NCI-H748 treated with DMSO at 0.1 percent for 48 hours (cell line): ENCODE measurements at places on chromosomes 16 and 17.

DNA sequence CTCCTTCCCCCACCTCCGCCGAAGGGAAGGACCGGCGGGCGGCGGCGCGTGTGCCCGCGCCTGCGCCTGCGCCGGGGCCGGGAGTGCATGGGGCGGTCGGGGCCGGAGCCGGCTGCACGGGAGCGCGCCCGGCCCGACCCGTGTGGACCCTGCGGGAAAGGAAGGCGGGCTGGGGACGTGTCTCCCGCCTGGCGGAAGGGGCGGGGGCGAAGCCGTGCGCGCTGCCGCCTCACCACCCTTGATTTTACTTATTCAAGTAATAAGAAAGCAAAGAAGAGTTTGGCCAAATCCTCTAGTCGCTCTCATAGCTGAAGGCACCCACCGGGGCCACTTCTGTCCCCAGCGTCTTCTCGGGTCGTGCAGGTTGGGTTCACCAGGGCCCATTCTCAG, 596 bp upstream of the PFN1 start:
- peak; percentile 89 for DNase-seq

DNA sequence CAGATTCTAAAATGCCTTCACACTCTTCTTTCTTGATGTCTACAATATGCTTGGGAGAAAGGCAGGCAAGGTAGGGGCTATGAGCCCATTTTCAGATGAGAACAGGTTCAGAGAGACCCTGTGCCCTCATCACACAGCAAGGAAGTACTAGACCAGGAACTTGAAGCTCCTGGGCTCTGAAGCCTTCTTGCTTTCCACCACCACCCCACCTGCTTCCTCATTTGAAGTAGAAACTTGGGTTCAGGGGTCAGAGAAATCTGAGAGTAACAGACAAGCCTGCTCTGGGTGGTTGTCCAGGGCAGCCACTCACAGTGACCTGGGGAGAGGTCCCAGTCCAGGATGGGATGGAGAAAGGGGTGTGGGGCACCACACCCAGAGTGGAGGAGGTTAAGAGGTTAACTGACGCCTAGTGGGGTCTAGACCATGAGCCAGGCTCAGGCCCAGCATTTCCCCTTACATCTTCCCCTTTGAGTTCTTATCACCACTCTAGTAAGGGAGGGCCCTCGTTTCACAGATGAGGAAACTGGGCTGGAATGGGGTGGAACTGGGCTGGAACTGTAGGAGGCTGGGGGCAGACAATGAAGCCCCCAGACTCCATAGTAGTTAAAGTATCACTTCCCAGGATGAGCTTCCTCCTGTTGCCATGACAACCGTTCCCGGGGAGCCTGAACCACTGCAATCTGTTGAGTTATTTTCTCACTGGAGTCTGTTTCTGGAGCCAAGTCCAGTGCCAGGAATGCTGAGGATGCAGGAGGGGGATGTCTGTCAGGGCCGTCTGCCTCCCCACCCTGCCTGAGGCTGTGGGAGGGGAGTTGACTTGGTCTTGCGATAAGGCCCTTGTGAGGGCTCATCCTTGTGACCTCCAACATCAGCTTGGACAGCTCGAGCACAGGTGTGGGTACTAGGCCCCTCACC, 16.2 kb upstream of the PHF12 start:
- no peak for DNase-seq

DNA sequence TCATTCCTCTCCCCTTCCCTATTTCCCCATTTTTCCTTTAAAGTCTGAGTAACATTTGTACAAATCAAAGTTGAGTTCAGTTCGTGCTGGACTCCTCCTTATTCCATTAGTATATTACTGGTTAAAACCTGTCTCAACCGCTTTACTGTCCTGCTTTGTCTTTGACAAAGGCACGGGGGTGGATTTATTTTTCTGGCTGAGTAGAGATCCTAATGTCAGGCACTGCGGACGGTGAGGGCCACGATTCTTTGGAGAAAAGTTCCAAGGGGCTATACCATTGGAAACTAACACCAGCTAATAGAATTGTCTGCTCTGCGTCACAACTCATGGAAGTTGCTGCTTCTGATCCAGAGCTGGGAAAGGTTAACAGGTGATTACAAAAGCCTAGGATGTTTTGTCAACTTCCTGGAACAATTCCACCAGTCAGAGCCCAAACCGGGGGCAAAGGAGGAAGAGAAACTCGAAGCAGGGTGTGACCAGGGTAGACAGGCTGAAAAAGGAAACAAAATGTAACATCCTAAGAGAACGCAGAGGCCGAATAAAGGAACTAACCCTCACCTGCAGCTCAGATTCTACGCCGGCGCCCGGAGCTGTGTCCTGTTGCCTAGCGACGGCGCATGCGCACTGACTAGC, 12.4 kb downstream of the TAT start:
- DNase-seq, result peak; percentile 48

- no peak for DNase-seq
Measured at GRCh38 chr16:67661886-67662652, 1.3 kb downstream of the PARD6A start.

DNA sequence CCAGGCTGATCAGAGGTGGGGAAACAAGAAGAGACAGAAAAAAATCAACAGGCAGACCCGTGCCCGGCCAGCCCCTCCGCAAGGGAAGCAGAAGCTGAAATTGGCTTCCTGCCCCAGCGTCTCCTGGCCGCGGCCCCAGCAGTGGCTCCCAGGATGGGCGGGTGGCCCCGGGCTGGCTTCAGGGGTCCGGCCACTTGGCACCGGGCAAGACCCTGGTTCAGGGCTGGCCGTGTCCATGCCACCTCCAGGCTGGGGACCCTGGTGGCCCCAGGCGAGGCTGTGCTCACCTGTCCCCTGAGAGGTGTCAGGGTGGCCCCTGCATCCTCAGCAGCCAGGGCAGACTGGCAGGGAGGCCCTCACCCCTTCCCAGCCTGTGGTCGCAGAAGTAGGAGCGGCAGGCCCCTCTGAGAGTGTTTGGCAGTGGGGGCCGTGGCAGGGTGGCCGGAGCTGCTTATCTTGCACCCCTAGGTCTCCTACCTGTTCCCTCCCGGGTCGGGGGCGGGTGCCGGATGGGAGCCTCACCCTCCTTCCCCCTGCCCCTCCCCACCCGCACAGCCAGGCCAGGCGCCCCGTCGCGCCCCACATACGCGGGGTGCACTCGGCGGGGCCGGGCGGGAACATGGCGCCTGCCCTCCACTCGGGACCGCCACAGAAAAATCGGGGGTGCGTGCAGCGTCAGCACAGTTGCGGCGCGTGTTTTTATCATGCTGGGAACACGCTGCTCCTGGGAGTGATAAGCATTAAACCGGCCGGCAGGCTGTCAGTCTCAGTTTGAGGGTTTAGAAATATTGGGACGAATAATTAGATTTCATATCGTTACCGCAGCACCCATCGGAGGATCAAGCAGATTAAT, 46.7 kb upstream of the ZC3H18 start:
- DNase-seq, result no peak

DNA sequence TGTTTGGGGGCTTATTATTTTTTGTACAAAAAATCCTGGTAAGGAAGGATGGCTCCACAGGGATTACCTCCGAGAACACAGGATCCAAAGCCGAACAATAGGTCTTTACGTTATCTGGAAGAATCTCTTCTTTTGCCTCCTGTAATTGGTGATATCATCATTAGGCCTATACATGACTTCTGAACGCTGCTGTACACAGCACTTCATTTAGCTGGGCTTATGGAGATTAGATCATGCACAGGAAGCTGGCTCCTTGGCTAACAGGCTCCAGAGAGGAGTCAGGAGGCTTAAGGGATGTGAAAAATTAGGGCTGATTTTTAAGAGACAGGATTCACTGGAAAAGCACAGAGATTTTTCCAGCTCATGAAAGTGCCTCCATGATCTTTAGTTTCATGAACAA, 54.7 kb downstream of the TANGO6 start:
- DNase-seq, result no peak

GRCh38 chr17:39084558-39084957, 66.9 kb downstream of the PLXDC1 start:
- no peak for DNase-seq

DNA sequence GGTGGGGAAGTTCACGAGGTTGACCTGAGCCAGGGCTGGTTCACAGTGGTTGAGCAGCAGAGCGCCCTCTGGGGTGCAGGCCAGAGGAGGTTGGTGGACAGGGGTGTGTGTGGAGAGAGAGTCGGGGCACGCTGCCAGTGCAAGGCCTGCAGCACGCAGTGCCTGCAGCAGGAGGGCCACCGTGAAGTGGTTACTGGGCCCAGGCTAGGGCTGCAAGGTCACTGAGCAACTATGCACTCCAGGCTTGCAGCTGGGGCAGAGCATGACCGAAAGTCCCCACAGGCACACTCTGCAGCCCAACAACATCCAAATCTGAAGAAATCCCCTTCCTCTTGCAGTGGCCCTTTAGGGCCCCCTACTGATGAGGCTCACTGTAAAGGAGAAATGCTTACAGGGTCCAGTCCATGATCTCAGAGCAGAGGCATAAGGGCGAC, 89.1 kb upstream of the NOL11 start:
- DNase-seq, result no peak

DNA sequence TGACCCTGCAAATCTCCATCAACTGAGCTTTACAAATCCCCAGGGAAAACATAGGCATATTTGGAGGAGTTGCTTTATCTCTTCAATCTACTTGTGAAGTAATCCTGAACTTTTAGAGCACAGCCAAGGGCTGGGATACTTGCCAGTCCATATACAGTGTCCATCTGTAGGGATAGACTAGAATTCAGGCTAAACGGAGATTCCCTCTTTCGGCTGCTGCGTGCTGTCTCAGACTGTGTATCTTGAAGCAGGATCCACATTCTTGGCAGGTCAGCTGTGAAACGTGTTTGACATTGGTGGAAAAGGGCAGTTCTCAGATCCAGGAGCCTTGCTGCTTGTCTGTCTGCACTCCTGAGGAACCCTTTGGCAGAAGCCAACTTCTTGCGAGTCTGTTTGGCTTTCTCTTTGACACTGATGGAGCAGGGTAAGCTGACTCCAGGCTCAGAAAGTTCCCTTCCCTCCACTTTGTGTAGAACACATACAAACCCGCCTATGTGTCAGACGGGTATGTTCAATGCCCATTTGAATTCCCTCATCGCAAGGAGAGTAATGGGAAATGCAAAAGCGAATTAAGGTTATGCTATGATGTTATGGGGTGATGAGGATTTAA, 221.8 kb downstream of the MAP2K4 start:
- DNase-seq, result no peak

DNA sequence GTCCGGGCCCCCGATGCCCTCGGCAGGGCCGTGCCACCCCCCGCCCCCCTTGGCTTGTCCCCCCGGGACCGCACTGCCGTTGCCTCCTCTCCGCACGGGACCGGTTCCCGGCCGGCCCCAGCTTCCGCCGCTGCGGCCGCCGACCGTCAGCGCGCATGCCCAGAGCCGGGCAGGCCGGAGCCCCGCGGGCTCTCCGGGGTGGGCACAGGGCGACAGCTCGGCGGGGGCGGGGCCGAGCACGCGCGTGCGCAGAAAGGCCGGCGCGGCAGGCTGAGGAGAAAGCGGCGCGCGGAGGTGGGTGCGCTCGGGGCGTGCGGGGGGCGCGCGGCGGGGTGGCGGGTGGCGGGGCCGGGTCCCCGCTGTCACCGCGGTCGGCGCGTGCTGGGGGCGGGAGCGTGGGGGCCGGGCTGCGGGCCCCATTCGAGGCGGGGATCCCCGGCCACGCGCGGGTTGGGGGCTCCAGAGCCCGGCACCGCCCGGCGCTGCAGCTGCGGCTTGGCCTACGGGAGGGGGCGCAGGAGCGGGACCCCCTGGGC, at the start of gene TBC1D24:
TSS of gene TBC1D24 (plus strand) at position 251 of the 536 bp plus-strand sequence. CDS start 21,022 bp downstream, outside the sequence.
- DNase-seq, result peak; percentile 32

DNA sequence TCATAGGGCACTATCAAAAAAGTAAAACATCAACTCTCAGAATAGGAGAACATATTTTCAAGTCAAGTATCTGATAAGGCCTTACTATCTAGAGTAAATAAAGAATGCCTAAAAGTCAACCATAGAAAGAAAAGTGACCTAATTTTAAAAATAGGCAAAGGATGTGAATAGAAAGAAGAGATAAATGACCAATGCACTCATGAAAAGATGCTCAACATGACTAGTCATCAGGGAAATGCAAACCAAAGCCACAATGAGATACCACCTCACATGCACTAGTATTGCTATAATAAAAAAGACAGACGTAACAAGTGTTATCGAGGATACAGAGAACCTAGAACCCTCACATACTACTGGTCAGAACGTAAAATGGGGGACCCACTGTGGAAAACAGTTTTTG, 90.8 kb downstream of the DYNLRB2 start:
- DNase-seq, result no peak

GRCh38 chr16:71758293-71758760, 33.8 kb upstream of the PHLPP2 start:
- no peak for DNase-seq

- DNase-seq, result no peak
Measured at GRCh38 chr17:55524440-55525220, 13.4 kb upstream of the SMIM36 start.

DNA sequence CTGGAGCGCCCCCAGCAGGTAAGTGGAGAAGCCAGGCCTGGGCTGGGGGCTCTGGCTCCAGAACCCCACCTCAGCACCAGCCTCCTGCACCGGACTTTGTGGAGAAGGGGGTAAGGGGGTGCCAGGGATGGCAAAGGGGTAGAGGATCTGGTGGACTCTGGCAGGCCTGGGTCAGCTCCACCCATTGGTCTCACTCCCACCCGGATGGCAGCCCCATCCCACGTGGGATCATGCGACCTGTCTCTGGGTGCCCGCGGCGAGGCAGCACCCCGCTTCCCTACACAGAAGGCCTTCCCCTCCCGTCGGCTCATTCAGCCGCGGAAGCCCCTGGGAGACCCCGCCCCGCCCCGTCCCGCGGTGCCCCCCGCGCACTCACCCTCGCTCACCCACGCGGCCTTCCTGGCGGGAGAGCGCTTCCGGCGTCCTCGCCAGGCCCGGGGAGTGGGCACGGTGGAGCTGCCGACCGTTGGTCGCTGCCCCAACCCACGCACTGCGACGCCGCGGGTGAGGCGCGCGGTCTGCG, 498 bp upstream of the PLEKHG4 start:
- no peak for DNase-seq

- DNase-seq, result no peak
Measured at GRCh38 chr17:81457917-81458555, 54.6 kb downstream of the ACTG1 start.

DNA sequence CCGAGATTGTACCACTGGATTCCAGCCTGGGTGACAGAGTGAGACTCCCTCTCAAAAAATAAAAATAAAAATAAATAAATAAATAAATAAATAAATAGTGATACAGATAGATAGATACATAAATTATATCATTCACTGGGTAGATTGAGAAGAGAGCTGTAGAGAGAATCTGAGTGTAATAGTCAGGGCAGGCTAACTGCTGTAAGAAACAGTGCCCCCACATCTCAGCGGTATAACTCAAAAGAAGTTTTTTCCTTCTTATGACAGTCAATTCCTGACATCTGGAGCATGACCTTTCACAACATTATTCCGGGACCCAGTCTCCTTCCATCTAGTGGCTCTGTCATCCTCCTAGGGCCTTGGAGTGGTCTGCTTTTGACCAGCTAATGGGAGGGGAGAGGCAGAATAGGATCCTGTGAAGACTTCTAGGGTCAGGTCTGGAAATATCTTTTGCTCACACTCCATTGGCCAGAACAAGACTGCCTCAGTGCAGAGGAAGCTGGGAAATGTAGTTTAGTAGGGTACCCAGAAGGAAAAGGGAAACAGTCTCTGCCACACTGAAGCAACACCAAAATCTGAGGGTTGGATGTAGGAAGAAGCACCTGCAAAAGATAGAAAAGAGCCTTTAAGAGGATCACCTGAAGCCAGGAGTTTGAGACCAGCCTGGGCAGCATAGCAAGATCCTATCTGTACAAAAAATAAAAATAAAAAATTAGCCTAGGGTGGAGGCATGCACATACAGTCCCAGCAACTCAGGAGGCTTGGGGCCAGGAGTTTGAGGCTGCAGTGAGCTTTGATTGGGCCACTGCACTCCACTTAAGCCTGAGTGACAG, 3.0 kb upstream of the QPRT start:
- no peak for DNase-seq

GRCh38 chr17:81391936-81392908, 3.0 kb upstream of the BAHCC1 start:
- DNase-seq, result no peak
